ENCODE measurements at places on chromosomes 5 and 9. TPM values are rescaled to one million over a fixed set of nuclear protein-coding genes. Genes with fewer than 3 reads are reported as not detected.

GABRA6 gene
- not detected for total RNA-seq

TGFBI gene
- 13.2 TPM for total RNA-seq

PTPN3 gene
- total RNA-seq: not detected

DUSP1 gene
- total RNA-seq: 18.8 TPM

NUDCD2 gene
- 26.4 TPM for total RNA-seq

GRM6 gene
- not detected for total RNA-seq

GPR21 gene
- total RNA-seq: 1.0 TPM

HCN1 gene
- total RNA-seq: not detected

ANKRD31 gene
- total RNA-seq: 0.86 TPM

SOWAHA gene
- not detected for total RNA-seq

STRBP gene
- total RNA-seq: 21.1 TPM

SLC6A18 gene
- not detected for total RNA-seq

PCA3 gene
- not detected for total RNA-seq

FOXD4L6 gene
- total RNA-seq: not detected

IFNA14 gene
- total RNA-seq: not detected

DBN1 gene
- total RNA-seq: 0.99 TPM

ARSI gene
- not detected for total RNA-seq

RBM22 gene
- 91.0 TPM for total RNA-seq

SLC28A3 gene
- total RNA-seq: not detected

ANKDD1B gene
- total RNA-seq: 0.73 TPM

SPINK6 gene
- total RNA-seq: not detected

ZBTB5 gene
- 16.2 TPM for total RNA-seq

TOR4A gene
- total RNA-seq: 2.1 TPM

HRH2 gene
- total RNA-seq: 4.0 TPM

LCN1 gene
- total RNA-seq: not detected

LIX1 gene
- not detected for total RNA-seq

ASS1 gene
- not detected for total RNA-seq

CCDC192 gene
- not detected for total RNA-seq

PCDHB15 gene
- 0.53 TPM for total RNA-seq

FEM1C gene
- 19.7 TPM for total RNA-seq

EQTN gene
- total RNA-seq: not detected

LTC4S gene
- total RNA-seq: 8.1 TPM

CMBL gene
- total RNA-seq: 1.9 TPM
